Keratinocyte (primary cell): ENCODE measurements at places on chromosomes 7 and 10.

DNA sequence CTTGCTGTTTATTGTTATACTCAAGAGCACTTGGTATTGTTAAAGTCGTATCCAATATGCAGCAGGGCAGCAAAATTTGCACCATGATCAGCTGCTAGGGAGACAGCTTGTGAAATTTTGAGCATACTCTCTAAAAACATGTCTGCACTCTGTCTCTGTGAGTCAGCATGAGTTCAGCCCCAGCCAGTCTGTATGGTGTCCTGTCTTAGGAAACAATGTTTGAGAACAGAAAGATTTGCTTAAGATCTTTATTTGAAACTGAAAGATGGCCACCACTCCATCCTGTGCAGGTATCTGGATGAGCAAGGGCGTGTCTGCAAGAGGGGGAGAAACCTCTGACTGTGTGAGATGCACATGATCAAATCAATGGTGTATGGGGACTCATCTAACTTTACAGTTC lies 97.1 kb downstream of the GNAI1 start:
- DNase-seq: peak; percentile 17

DNA sequence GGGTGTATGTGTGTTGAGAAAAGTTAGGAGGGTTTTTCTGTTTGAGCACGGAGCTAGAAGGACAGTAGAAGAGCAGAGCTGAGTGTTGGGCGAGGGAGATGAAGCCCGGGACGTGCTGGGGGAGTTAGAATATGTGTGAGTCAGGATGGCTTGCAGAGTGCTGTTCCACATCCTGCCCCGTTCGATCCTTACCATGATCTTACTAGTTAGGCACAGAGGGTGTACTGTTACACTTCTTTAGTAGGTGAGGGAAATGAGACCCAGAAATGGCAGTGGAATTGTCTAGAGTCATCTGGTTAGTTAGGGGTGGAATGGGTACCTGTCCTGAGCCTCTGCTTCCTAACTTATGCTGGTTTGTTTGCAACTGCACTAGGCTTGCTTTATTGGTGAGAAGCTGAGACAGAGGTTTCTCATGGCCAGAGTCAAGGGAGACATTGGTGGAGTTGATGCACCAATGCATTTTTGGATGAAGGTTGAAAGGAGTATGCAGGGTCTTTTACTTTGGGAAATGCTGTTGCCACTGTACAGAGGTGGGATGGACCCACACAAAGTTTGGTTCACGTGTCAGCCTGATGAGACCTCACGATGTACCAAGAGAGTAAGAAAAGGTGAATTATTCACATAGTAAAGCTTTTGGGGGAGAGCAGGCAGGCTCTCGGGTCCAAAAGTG lies 42.4 kb downstream of the CCNY start:
- DNase-seq: no peak

DNA sequence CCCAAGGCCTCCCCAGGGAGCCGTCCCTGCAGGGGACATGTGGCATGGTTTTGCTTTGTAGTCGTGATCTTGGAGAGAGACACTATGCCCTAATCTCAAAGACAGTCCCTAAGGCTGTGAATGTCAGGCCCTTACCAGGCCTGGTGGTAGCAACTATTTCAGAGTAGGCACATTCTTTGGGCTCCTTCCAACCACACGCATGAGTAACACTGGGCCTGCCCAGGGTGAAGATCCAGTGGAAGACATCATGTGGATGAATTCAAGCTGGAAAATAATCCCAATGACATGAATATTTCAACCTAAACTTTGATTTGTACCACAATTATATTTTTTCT lies 39.5 kb upstream of the INSIG1 start:
- peak; percentile 32 for DNase-seq

GRCh38 chr7:18206331-18206730 lies 178.7 kb upstream of the PRPS1L1 start:
- DNase-seq: no peak

DNA sequence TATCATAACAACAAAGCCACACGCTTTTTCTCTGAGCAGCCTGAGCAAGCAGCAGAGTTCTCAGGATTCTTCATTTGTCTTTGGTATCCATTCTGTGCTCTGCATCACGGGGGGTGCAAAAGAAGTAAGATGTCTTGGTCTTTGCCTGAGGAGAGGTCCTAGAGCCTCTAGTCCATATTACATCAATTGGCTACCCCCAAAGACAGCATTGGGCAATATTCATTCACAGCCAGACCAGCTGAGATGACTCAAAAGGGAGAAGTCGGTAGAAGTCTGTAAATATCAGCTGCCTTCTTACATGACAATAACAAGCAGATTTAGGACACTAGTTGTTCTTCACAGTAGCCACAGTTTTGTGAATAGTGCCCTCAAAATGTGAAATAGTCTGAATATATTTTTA lies 66.6 kb downstream of the FZD1 start:
- no peak for DNase-seq
